ENCODE measurements at places on chromosomes 6 and 20.

DNA sequence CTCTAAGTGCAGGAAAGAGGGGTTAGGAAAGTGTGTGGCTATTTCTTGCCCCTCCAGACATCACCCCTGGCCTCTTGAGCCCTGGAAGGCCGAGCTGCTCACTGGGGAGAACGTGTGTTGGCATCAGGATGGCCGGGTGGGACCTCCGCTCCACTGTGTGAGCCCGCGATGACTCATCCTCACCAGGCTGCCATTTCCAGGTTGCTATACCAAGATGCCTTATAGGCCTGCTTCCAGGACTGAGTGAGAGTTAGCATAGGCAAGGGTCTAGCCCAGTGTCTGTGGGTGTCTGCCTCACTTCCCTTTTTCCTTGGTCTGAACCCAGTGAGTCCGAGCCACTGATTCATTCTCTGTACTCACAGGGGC is 105.0 kb downstream of the MRPL14 start:
- no peak for DNase-seq

DNA sequence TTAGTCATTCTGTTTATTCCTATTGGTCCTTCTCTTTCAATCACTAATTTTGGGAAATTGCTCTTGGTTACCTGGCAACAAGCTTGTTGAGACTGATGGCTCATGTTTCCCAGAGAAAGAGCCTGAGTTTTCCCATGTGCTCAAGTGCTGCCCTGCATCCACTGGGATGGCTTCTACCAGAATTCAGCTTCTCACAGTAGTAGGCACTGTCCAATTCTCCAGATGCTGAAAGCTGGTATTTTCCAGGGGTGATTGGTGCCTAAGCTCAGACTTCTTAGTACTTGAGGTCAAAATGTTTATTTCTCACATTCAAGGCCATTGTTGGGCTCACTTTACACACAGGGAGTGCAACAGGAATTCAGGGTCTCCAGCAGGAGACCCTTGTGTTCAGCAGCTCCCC is 29.1 kb upstream of the SLC2A12 start:
- no peak for DNase-seq

DNA sequence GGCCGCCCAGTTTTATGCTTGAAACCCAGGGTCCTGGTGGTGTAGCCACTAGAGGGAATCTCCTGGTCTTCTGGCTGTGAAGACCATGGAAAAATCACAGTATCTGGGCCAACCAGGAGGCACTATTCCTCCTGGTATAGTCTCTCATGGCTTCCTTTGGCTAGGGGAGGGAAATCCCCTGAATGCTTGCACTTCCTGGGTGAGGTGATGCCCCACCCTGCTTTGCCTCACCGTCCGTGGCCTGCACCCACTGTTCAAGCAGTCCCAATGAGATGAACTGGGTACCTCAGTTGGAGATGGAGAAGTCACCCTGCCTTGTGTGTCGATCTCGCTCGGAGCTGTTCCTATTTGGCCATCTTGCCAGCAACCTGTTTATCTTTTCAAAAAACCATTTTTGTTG is 10.1 kb upstream of the ZNF337 start:
- DNase-seq: no peak

DNA sequence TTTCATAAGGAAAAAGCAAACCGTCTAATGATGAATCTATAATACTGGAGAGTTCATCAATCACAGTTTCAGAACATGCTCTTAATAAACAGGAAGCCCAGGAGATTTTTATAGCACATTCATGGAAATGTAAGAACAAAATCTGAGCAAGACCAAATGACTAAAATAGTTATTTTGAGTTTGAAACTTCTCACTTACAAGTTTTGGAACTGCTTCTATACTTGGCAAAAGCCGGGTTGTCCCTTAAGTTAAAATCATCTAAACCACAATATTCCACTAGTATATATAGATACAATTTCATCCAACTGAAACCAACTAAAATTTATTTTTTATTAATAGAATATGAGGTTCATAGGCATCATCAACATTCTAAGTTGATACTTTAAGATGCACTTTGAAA is 268.2 kb downstream of the PHACTR1 start:
- no peak for DNase-seq

DNA sequence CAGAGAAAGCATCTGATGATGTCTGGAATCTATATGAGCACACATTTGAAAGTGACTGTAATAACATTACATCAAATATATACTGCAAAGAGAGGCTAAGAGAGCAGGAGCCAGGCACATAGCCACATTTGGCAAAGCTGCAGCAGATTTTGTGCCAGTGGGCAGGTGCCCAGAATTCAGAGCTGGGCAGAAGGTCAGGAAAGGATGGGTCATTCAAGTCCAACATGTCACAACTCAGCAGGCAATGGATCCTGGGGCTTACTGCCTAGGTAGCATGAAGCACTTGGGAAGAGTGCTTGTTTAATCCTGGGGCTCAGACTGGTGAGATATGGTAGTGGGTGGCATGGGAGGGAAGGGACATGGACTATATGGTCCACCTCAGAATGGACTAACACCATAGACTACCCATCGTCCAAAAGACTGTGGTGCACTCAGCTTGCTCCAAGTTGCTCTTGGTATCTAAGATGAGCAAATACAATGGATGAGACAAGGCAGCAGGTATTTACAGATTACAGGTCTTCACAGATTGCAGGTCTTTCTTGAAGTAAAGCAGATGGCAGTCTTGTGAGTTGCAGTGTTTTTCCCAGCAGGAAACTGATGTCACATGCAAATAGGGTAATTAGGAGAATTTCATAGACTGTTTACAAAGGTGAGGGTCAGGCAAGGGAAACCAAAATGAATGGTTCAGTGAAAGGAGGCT is 31.2 kb upstream of the SHLD1 start:
- DNase-seq: no peak

DNA sequence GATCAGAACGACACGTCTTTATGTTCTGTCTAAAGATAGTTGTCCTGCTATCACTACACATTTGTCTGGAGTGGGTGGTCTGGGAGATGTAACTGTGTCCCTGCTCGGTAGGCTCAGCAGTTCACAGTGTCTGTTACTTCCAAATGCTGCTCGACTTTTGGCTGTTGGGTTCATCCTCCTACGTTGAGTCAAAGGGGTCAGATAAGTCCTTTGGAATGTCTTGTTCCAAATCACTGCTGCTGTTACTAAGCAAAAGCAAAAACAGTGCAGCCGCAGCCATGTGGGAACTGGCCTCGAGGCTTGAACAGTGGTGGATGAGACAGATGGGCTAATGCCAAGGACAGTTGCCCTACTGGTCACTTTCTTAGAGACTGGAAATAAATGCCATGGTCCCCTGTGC is 272.2 kb upstream of the MAP3K7 start:
- DNase-seq: no peak

DNA sequence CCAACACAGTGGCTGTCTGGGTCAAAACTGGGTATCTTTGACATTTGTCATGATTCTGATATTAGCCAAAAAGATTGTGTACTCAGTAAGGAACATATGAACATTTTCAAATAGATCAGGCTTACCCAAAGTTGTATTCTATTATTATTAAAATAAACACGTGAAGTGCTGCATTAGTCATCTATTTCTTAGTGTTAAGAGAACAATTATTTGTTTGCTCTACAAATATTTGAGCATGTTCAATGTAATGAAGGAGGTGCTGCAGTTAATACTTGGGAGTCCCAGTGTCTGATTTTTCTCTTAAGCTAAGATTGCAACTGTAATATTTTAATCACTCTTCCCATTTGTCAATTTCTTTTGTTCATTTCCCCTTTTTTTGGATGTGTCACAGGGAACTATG is 28.2 kb downstream of the CNR1 start:
- DNase-seq: no peak

- no peak for DNase-seq
These were observed 362 bp downstream of the DUSP22 start for GRCh38 chr6:292506-293192.

DNA sequence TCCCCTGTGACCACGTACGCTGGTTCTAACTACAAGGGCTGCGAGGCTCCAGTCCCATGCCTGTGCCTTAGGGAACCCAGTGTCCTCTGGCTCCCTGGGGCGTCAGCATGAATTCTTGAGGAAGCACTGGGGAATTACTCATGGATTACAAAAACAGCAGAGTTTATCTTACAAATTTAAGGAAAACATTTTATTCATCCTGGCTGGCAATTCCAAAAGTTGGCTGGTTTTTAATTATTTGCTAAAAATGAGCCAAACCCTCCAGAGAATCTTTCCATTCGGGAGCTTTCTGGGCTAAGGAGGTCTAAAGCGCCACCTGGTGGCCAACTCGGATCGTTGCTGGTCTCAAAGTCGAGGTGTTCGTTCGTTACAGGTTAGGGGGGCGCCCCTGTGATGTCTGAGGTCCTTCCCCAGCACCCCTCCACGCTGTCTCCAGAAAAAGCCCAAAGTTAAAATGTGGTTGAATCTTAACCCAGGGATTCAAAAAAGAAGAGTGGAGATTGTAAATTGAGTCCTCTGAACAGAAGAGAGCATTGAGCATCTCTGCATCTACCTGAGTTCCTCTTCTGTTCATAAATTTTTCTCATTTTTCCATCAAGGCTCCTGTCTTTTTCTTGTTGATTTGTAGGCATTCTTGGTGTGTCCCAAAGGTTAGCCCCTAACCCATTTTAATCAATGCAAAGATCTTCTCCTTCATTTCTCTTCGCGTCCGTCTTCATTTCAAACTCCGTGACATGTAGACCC is 99.4 kb downstream of the BFSP1 start:
- DNase-seq: peak; percentile 40

DNA sequence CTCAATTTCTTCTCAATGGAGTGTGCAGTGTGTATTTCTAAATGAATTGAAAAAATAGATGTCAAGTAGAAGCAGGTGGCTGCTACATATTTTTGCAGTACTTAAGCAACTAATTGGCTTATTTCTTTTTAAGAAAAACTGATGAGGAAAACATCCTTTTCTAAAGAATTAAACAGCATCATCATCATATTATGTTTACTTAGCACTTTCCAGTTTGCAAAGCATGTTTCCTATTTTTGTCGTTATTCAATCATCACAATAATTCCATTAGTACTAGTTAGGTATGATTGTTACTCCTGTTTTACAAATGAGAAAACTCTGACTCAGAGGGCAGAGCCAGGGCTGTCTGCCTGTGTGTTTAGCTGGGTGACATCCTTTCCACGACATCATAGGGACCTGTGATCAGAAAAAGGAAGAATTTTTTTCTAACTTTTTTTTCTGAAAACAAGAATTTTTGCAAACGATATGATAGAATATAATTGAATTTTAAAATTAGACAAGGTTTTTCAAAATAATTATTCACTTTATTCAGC is 22.7 kb upstream of the BMP6 start:
- no peak for DNase-seq

- no peak for DNase-seq
These were observed 158.4 kb downstream of the UST start for GRCh38 chr6:148904896-148905870.

- no peak for DNase-seq
These were observed 70.2 kb upstream of the SLC22A1 start for GRCh38 chr6:160051390-160051789.

- DNase-seq: no peak
These were observed 1729.5 kb downstream of the GRIK2 start for GRCh38 chr6:103122766-103123601.

- no peak for DNase-seq
These were observed 2.8 kb downstream of the BRD2 start for GRCh38 chr6:32971242-32971580.

- no peak for DNase-seq
These were observed 860.4 kb downstream of the EPHA7 start for GRCh38 chr6:92559003-92559402.

DNA sequence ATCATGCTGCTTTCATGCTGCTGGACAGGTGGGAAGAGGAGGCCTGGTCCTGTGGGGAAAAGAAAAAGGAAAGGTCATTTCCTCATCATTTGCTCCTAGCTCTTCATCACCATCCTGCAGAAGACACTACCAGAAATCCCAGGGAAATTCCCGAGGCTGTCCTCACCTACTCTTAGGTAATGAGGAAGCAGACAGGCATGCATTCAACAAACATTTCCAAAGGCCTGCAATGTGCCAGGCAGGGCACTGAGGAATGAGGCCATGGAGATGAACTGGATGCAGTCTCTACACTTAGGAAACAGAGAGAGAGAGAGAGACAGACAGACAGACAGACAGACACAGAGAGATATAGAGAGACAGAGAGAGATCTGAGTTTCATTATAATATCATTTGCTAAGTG is 83.0 kb upstream of the MRPS10 start:
- no peak for DNase-seq

- no peak for DNase-seq
These were observed 365.2 kb downstream of the PAX1 start for GRCh38 chr20:22070610-22071058.

DNA sequence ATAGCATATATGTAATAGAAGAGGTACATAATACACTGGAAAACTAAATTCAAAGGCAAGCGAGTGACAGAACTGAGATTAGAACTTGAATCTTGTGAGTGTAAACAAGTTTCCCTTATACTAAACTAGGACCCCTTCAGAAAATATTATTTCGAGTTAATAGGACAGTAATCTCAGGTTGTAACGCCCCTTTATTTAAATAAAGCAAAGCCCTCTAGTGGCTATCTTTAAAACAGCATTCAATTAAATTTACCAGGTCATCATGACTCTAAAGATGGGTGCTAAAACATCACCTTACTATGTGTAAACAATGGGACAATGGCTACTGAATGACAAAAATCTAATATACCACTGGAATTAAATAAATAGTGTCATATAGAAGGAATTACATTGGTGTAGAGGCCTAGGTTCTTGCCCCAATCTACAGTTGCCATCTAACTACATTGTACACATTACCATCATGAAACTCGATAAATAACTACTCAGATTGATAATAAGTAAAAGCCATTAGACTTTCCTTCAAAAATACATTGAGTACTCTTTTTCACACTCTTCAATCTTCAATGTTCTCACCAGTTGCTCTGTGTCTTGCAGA is 255.4 kb upstream of the IRAK1BP1 start:
- no peak for DNase-seq

GRCh38 chr20:2171266-2171790 is 69.7 kb downstream of the STK35 start:
- DNase-seq: no peak

- no peak for DNase-seq
These were observed 55.6 kb upstream of the CSE1L start for GRCh38 chr20:48990467-48990866.

DNA sequence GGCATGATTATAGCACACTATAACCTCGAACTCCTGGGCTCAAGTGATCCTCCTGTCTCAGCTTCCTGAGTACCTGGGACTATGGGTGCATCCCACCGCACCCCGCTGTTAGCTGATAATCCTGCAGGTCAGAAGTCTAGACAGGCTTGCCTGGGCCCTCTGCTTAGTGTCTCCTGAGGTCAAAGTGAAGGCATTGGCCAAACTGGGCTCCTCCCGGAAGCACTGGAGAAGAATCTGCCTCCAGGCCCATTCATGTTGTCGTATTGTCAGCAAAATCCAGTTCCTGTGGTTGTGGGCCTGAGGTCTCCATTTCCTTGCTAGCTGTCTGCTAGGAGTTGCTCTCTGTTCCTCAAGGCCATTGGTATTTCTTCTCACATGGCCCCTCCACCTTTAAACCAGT is 6.3 kb upstream of the MROH8 start:
- no peak for DNase-seq

- no peak for DNase-seq
These were observed 9.9 kb downstream of the SNTA1 start for GRCh38 chr20:33433465-33434234.

All from amniotic stem cell (primary cell).